Right renal pelvis (tissue), 4 donors: ENCODE measurements at places on chromosomes 6 and 20. TPM values are rescaled to one million over a fixed set of nuclear protein-coding genes. Genes with fewer than 3 reads are reported as not detected.

FRS3 gene
- polyA plus RNA-seq: 6.4 TPM

FUCA2 gene
- 69.2 TPM for polyA plus RNA-seq

UNC5CL gene
- polyA plus RNA-seq: 5.7 TPM

VNN1 gene
- polyA plus RNA-seq: 0.21 TPM

EPPIN gene
- 0.12 TPM for polyA plus RNA-seq

C20orf202 gene
- polyA plus RNA-seq: 0.24 TPM

SRC gene
- 63.2 TPM for polyA plus RNA-seq

DEFB128 gene
- polyA plus RNA-seq: not detected

ZFAND3 gene
- polyA plus RNA-seq: 177 TPM

BCAS1 gene
- polyA plus RNA-seq: 2.9 TPM

NKX2-4 gene
- not detected for polyA plus RNA-seq

OR12D3 gene
- polyA plus RNA-seq: not detected

CPNE5 gene
- 12.5 TPM for polyA plus RNA-seq

TLDC2 gene
- 2.5 TPM for polyA plus RNA-seq

MOG gene
- polyA plus RNA-seq: not detected

SLC44A4 gene
- polyA plus RNA-seq: 44.6 TPM

MYO6 gene
- polyA plus RNA-seq: 96.0 TPM

MAP1LC3A gene
- 21.9 TPM for polyA plus RNA-seq

GNMT gene
- polyA plus RNA-seq: 1.0 TPM

CTAGE9 gene
- polyA plus RNA-seq: not detected

MYLK2 gene
- 0.82 TPM for polyA plus RNA-seq

NHLRC1 gene
- 2.1 TPM for polyA plus RNA-seq

LINC00237 gene
- polyA plus RNA-seq: not detected

TPD52L2 gene
- polyA plus RNA-seq: 85.6 TPM

ARG1 gene
- polyA plus RNA-seq: 0.43 TPM

EXOC2 gene
- 26.1 TPM for polyA plus RNA-seq

NOTCH4 gene
- 17.5 TPM for polyA plus RNA-seq

LGSN gene
- 1.3 TPM for polyA plus RNA-seq

COL19A1 gene
- polyA plus RNA-seq: 2.2 TPM

RNF5 gene
- 107 TPM for polyA plus RNA-seq

TPBG gene
- polyA plus RNA-seq: 23.1 TPM

SGK2 gene
- 36.8 TPM for polyA plus RNA-seq

BPIFB2 gene
- not detected for polyA plus RNA-seq

POLR1C gene
- 37.3 TPM for polyA plus RNA-seq

SLC4A11 gene
- 2.0 TPM for polyA plus RNA-seq

PLA2G7 gene
- polyA plus RNA-seq: 3.1 TPM

SLC22A3 gene
- 4.4 TPM for polyA plus RNA-seq
